Activated CD4-positive, alpha-beta T cell treated with anti-CD3 and anti-CD28 coated beads for 4 hours (primary cell): ENCODE measurements at places on chromosomes 6 and 20.
A peak's percentile ranks its signal among the peaks of the same experiment; 100 is the strongest.

- DNase-seq = no peak
Measured at GRCh38 chr6:47810885-47811284, 29.1 kb downstream of the OPN5 start.

DNA sequence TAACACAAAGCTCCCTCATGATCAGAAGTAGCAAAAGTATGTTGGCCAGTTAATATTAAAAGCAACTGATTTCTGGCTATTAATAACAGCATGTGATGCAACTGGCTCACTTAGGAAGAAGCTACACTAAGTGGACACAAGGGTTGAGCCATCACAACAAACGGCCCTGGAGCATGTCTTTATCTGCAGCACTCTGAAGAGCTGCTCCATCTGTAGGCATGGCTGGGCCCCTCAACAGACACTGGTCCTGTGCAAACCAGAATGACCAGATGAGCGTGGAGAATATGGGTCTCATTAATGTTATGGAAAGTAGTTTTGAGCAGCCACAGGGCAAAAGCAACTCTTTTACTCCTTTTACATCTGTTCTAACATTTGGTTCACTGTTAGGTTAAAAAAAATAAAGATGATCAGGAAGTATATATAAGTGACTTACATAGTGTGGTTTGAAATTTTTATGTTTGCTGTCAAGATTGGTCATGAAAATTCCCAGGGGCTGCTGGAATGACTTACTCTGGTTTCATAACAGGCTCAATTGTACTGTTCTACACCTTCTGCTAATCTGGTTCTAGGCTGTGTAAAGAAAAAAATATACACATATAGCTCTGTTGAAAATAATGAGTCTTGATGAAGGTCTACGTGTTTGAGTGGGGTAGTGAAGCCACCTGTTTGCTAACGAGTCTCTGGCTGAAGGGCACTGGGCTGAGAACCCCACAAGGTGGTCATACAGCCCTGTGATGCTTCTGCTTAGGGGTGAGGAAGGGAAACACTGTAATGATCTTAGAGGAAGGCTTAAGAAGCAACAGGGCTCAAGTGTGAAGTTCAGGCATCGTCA is 58.1 kb downstream of the INSM1 start:
- no peak for DNase-seq

GRCh38 chr6:100449239-100449691 is 15.5 kb downstream of the SIM1 start:
- no peak for DNase-seq

DNA sequence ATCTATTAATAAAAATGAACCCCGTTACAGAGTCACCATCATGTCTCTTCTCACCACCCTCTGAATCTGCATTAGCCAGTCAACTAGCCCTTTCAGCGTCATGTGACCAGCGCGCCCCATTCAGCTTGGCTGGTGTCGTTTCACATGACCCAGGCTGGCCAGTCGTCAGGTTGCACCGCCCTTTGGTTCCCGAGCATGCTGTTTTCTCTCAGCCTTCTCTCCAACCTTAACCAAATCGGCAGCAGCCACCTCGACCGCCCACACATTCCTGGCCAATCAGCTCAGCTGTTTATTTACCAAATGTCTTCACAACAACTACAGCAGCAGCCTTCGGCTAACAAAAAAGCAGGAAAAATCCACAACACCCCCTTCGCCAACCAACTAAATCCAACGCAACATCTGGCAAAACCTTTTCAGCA is 5.6 kb downstream of the SRSF3 start:
- peak; percentile 49 for DNase-seq

- no peak for DNase-seq
Measured at GRCh38 chr6:127300411-127300810, 33.7 kb downstream of the RNF146 start.

DNA sequence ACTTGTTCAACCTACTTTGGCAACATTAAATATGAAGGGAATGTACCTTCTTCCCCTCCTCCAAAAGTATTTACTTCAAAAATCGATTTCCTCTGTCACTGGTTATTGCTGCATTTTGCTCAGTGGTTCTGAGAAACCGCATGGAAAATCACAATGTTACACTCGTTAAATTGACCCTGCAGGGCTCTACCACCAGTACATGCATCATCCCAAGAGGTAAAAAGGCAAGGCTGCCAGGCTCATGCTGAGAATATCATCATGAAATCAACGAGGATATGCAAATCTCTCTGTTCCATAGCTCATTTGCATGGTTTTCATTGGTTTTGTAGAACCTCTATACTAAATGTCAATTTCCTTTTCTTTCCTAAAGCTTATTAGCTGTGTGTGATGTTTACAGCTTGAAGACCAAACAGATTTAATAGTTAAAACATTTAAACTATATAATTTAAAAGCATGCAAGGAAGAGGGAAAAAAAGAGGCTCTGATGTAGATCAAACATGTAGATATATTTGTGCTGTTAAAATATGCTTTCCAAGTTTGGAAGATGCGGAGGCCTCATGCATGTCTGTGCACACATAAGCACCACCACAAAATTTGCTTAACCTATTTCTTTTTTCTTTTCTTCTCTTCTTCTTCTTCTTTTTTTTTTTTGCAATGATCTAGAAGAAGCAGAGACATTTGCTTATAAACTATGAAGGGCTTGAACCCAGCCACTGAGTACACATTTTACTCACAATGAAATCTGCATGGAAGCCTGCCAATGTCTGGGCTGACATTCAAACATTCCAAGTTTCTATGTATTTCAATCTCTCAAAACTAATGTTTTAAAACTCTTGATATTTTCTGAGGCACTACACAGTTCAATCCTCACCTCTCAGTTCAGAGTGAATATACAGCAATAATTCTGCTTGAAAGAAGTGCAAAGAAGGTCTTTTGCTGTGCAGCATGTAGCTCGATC is 194.0 kb downstream of the GMPR start:
- DNase-seq = no peak

DNA sequence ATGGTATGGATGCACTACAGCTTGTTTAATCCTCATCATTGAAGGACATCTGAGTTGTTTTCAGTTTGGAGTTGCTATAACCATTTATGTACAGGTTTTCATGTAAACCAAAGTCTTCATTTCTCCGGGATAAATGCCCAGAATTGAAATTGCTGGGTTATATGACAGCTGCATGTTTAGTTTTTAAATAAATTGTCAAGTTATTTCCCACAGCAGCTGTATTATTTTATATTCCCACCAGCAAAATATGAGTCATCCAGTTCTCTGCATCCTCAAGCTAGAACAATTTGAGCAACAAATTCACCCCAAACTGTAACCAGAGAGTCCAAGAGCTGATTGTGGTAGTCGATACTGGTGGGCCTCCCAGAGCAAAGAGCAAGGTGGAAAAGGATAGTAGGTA is 161.0 kb upstream of the PRND start:
- DNase-seq = no peak

GRCh38 chr20:17171746-17172280 is 55.0 kb upstream of the PCSK2 start:
- no peak for DNase-seq

- no peak for DNase-seq
Measured at GRCh38 chr6:73710470-73710869, 14.5 kb downstream of the CD109 start.

- no peak for DNase-seq
Measured at GRCh38 chr6:123655521-123656306, 19.0 kb upstream of the TRDN start.

DNA sequence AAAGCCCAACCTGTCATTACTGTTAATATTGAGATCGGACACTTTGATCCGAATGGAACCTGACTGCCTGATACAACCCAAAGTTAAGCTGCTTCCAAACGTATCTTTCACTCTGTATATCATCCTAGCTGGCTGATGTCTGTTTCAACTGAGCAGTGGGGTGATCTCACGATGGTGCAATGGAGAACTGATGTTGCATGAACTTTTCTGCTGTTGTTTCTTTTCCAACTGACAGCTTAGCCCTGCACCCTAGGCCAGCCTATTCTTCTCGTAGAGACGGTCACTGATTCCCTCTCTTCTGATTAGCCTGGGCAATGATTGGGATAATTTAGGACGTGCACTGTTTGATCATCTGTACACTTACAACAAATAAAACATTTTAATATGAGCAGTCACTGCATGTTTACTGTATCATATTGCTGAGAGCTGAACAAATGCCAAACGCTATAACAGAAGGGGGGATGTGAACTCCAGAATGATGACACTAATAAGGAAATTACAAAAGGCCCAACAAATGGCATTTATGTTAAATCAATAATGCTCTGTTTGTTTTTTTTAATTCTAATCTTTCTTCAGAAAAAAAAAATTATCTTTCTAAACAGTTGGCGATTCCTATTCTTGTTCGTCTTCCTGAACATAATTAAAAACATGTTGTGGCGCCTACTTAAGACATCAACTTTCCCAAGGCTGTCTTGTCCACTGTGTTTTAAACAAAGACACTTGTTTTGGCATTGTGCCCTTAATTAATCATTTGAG is 184.8 kb downstream of the ZNF217 start:
- no peak for DNase-seq

DNA sequence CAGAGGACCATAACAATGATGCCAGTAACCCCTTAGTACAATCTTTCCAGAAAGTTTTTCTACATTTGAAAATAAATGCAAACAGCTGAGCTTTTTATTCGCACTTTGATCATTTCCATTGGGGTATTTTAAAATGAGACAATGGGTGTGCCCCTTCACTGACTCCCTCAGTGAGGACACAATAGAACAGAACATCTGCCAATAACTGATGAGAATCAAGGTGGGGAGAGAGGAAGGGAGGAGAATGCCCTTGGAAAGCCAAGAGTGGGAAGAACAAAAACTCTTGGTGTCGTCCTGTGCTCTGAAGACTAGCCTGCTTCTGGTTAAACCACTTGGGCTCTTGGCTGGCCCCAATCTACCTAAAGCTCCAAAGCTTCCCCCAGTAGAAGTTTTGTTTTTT is 66.0 kb downstream of the KIF13A start:
- no peak for DNase-seq

GRCh38 chr6:29758761-29759160 is 35.5 kb downstream of the HLA-F start:
- no peak for DNase-seq

- no peak for DNase-seq
Measured at GRCh38 chr6:123879749-123880148, 76.1 kb downstream of the NKAIN2 start.

DNA sequence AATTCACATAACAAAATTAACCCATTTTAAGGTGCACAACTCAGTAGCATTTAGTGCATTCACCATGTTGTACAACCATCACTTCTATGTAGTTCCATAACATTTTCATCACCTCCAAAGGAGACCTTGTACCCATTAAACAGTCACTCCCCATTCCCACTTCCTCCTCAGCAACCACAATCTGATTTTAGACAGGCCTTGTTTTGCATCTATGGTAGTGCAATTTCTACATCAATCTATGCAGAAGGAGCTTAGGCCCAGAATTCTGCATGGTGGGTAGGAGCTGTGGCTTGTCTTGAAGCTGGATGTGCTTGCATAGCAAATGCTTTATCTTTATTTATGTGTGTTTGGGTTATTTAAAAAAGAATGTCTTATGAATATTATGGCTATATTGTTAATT is 13.5 kb upstream of the HLA-DQA1 start:
- peak; percentile 1 for DNase-seq

DNA sequence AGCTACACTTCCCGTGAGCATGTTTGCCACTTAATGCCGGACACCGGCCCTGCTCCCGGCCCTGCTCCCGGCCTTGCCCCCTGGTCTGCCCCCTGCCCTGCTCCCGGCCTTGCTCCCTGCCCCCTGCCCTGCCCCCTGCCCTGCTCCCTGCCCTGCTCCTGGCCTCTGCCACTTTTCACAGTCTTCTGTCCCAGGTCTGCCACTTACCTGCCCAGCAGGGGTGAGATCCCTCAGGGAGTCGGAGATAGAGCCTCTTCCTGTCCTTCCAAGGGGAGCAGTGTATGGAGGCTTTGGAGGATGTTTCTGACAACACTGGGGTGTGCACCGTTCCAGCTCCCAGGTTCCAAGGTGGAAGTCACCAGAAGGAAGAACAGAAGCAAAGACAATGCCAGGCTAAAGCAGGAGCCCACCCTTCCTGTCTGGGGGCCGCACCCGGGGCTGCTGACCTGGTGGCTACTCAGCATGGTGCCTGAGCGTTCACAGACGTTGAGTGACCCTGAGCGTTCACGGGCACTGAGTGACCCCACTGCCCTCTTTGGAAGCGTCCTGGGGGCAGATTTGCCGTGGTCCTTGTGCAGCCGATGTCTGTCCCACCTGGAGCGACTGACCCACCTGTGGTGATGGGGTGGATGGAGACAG is 199.8 kb downstream of the DLL1 start:
- no peak for DNase-seq

DNA sequence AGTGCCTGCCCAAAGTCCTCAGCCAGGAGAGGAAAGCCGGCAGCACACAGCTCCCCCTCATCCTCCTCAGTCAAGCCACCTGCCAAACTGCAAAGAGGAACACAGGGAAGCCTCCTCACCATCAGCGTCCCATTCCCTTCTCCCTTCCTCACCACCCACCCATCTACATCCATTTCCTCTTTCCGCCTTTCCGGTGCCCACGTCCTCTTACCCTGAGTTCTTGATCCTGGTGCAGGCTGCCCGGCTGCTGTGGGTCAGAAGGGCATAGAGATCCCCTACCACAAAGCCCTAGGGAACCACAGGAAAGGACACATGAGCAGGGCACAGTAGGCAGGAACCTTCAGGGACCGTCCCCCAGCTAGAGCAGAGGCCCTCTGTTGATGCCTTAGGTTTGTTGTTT is 6.0 kb downstream of the GNMT start:
- no peak for DNase-seq

- DNase-seq = no peak
Measured at GRCh38 chr6:36688063-36688738, 9.4 kb upstream of the RAB44 start.

DNA sequence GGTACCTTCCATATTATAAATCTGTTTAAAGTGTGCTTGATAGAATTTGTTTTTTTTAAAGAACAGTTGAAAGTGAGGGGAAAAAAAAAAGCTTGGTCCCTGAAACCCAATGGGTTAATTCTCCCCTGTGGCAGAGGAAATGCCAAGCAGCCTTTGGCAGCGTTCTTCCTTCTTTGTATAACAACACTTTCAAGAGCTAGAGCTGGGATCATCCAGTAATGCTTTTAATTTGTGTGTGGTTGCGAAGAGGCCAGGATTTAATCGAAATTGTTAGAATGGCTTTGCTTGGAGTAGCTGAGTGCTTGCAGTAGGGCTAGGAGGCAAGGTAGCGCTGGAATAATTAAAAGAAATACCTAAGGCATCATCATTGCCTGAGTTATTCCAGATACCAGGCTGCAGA is 692.0 kb downstream of the DHX35 start:
- DNase-seq = no peak

DNA sequence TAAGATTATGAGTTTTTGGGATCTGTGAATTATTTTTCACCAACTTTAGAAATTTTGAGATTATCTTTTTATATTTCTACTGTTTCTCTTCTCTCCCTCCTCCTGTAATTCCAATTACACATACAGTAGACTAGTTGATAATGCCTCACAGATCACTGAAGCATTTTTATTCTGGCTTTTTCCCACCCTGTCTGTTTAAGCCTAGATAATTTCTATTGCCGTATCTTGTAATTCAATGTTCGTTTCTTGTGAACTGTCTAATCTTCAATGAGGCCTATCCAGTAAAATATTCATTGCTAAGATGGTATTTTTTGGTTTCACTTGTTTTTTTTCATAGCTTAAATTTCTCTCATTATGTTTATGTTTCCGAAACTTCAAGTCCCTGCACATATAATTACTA is 12.0 kb downstream of the MDN1 start:
- no peak for DNase-seq
